ENCODE measurements at places on chromosomes 12 and 14. TPM values are rescaled to one million over a fixed set of nuclear protein-coding genes. Genes with fewer than 3 reads are reported as not detected.

MIP gene
- total RNA-seq = not detected

SLC7A8 gene
- 1.2 TPM for total RNA-seq

IGFBP6 gene
- total RNA-seq = 0.61 TPM

DNA sequence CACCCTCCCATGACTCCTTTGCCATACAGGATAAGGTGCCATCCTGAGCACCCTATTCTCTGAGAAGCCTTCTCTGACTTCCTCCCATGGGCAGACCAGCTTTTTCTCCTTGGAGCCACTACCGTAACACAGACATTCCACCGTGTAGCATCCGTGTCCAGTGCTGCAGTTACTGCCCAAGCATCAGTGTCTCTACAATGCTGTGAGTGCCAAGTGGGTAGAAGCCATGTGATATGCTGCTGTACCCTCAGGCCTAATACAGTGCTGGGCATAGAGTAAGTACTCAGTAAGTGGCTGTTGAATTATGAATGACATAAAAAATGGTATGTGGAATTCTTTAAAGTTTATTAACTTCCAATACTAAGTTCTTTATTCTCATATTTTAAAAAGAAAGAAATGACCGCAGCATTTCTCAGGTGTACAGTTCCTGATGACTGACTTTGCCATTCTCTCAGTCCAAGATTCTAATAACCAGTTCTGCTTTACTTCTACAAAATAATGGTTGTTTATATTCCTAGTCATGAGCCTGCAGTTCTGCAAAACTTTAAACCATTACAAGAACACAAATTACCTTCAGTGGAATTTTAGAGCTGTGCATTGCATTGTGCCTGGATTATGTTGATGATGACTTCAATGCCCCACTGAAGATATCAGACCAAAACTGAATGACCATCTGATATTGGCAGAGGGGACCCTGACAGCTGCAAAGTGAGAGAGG, 118.7 kb downstream of the RPAP3 start:
- H3K27me3 ChIP-seq = no peaks in the 10 kb centered on the region
- no peak overlapping the region for H3K27ac ChIP-seq
- H3K4me3 ChIP-seq = no peak overlapping the region
- no peaks in the 10 kb centered on the region for H3K36me3 ChIP-seq

- H3K36me3 ChIP-seq = peaks cover 9% of the 10 kb centered on the region
- H3K4me1 ChIP-seq = no peaks in the 10 kb centered on the region
- no peak overlapping the region for H3K4me3 ChIP-seq
- no peak for DNase-seq
- no peak overlapping the region for H3K27ac ChIP-seq
- H3K27me3 ChIP-seq = no peaks in the 10 kb centered on the region
These were observed 134.0 kb downstream of the GPR135 start for GRCh38 chr14:59331217-59331616.

DNA sequence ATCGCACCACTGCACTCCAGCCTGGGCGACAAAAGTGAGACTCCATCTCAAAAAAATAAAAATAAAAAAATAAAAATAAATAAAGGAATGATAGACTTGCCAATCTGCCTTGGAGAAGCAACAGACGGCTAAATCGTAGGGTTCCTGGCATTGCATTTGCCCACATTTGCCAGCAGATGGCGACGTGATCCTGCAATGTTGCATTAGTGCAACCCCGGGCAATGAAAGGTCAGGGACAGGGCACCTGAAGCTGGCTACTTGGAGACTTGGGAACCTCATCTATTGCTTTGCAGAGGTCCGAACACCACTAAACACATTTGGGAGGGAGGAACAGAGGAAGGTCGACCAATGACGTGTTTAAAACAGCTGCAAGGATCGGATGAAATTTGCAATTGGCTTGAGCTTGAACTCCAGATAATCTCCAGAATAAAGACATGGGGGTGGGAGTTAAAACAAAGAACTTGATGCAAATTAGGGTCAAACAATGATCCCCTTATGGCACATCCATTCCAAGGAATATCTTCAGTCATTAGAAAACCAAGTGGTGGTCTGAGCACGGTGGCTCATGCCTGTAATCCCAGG, 34.6 kb downstream of the SPRING1 start:
- no peaks in the 10 kb centered on the region for H3K27me3 ChIP-seq
- H3K27ac ChIP-seq = no peak overlapping the region
- H3K4me3 ChIP-seq = no peak overlapping the region
- H3K36me3 ChIP-seq = no peaks in the 10 kb centered on the region
- peaks cover under 1% of the 10 kb centered on the region for H3K4me1 ChIP-seq

- no peaks in the 10 kb centered on the region for H3K27me3 ChIP-seq
- peak within 1 kb of the TSS; percentile 67 for H3K4me3 ChIP-seq
- H3K27ac ChIP-seq = peak within 1 kb of the TSS; percentile 62
These were observed at the start of gene MAP3K9 for GRCh38 chr14:70809225-70810219. Gene MAP3K9, minus strand, starts transcription at chr14:70809513. Its CDS starts 342 bp downstream, at chr14:70809171.

- no peak for DNase-seq
- H3K4me1 ChIP-seq = no peaks in the 10 kb centered on the region
- no peak overlapping the region for H3K4me3 ChIP-seq
These were observed 28.5 kb downstream of the FAM222A start for GRCh38 chr12:109741970-109742703.

- no peak overlapping the region for H3K4me3 ChIP-seq
- peaks cover 16% of the 10 kb centered on the region for H3K36me3 ChIP-seq
- no peak for DNase-seq
- H3K27me3 ChIP-seq = no peaks in the 10 kb centered on the region
These were observed 28.8 kb downstream of the GDF11 start for GRCh38 chr12:55771736-55772135.

DNA sequence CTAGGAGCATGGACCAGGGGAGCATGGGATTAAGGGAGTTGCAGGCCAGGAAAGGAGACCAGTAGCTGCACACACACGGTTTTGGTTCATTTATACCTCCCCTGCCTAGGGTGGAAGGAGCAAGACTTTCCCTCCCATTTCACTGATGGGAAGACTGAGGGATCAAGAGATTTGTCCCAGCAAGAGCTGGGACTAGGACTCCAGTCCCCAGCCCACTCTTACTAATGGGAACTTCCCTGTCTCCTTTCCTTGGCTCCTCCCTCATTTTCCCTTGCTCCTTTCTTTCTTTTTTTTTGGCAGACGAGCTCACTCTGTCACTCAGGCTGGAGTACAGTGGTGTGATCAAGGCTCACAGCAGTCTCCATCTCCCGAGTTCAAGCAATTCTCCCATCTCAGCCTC, 13.0 kb downstream of the SCNN1A start:
- no peak overlapping the region for H3K27ac ChIP-seq
- peaks cover 19% of the 10 kb centered on the region for H3K4me1 ChIP-seq
- no peak for DNase-seq

DNA sequence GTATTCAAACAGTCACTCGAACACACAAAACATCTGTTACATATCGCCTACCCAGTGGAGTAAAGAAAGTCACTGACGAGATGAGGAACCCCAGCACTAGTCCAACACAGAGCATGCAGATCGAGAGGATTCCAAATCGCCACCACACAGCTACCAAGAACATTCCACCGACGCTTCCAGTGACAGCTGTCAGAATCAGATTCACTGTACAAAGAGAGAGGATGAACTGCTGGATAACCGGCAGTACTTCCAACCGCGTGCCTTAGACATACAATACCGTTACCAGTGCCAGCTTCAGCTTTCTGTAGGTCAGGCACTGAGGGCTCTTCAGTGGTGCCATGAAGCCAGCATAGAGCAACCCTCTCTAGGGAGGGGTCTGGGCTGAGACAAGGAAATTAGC, 34.5 kb downstream of the TM7SF3 start:
- H3K27me3 ChIP-seq = no peaks in the 10 kb centered on the region
- peaks cover 55% of the 10 kb centered on the region for H3K36me3 ChIP-seq
- no peak overlapping the region for H3K4me3 ChIP-seq
- H3K27ac ChIP-seq = no peak overlapping the region

DNA sequence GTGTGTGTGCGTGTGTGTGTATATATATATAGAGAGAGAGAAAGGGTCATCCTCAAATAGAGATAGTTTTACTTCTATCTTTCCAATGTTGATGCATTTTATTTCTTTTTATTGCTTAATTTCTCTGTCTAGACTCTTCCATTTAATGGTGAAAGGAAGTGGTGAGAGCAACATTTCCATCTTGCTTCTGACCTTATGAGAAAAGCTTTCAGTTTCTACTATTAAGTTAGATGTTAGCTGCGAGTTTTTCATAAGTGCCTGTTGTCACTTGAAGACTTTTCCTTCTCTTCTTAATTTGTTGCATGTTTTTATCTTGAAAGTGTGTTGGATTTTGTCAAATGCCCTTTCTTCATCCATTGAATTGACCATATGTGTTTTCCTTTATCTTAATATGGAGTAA, 304.4 kb upstream of the FAR2 start:
- H3K4me1 ChIP-seq = no peaks in the 10 kb centered on the region
- H3K27ac ChIP-seq = no peak overlapping the region
- H3K4me3 ChIP-seq = no peak overlapping the region
- no peak for DNase-seq
- H3K27me3 ChIP-seq = no peaks in the 10 kb centered on the region
- H3K36me3 ChIP-seq = no peaks in the 10 kb centered on the region

Data from natural killer cell (primary cell).